ENCODE measurements at places on chromosomes 1 and 21.

GRCh38 chr1:1205769-1206375, 520 bp downstream of the TNFRSF18 start:
- peak; percentile 56 for DNase-seq

GRCh38 chr1:204307334-204307883, 52.3 kb downstream of the PLEKHA6 start:
- DNase-seq: no peak

- DNase-seq: no peak
Measured at GRCh38 chr1:29936031-29936544, 699.8 kb downstream of the PTPRU start.

GRCh38 chr1:220682901-220683576, 7.1 kb upstream of the C1orf115 start:
- no peak for DNase-seq

GRCh38 chr1:18512883-18513282, 32.2 kb downstream of the KLHDC7A start:
- DNase-seq: no peak

DNA sequence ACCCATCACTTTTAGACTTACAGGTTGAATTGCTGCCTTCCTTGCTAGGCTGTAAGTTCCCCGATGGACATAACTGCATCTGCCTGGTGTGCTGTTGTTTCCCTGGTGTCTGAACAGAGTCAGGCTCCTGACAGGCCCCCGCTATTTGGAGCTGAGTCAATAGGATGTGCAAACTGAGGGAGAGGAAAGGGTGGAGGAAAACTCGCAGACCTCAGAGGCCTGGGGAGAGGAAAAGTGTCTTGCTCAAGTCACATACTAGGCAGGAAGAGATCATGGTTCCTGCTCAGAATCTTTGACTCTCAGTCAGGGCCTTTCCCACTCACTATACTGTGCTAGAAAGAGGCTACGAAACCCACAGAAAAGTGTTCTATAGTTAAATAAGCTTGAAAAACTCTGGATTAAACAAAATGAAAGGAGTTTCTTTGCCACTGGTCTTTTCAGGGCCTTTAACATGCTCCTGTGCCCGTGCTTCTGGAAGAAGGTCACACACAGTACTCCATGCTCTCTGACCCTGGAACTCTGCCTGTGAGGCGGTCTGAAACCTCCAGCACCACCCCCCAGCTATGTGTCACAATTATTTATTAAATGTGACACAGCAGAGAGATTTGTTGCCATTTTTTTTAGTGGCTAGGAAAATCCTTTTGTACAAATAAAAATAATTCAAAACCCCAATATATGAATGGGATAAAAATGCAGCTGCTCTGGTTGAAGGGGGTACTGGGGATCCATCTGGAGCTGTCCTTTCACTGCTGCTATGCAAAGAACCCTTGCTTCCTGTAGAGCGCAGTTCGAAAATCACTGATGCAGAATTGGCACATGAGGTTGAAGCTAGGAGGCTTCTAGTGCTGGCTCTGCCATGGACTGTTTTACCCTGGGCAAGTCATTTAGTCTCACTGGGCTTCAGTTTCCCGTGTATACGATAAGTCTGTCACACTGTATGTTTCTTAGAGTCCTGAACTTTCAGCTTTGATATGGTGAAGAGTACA, 20.1 kb upstream of the CDCP2 start:
- DNase-seq: no peak

GRCh38 chr1:79012500-79012899, 6.0 kb upstream of the ADGRL4 start:
- DNase-seq: no peak

DNA sequence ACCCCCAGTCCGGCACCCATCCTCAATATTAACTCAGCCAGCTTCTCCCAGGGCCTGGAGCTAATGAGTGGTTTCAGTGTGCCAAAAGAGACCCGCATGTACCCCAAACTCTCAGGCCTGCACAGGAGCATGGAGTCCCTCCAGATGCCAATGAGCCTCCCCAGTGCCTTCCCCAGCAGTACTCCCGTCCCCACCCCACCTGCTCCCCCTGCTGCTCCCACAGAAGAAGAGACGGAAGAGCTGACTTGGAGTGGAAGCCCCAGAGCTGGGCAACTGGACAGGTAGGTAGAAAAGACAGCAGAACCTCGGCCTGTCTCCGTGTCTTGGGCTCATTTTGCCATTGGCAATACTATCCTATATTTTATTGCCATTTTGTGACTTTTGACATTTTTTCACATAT, 45.4 kb upstream of the IPO9 start:
- peak; percentile 30 for DNase-seq

DNA sequence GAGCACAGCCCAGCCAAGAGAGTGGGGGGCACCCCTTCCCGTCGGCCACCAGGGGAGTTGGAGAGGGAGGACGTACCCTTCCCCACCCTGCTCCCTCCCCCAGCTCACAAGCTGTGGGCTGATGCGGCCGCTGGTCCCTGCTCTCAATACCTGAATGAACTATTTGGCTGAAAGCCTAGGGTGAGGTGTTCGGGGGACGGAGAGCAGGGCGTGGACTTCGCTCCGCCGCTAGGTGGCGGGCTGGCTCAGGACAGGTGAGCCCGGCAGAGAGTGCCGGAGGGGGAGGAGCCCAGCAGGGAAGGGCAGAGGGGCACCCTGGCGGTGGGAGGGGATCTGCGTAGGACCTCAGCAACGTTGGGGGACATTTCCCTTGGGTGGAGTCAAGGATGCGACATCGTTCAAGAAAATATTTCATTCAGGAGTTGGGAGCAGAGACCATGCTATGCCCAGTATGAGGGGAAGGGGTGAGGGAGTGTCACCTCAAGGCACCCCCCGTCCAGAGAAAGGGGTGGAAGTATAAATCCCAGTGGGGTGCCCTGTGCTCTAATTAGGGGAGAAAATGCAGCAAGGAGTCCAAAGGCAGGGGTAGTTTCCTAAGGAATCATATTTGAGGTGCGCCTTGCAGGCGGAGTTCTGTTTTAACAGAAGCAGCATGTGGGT, 12.0 kb upstream of the RHBG start:
- DNase-seq: peak; percentile 82

DNA sequence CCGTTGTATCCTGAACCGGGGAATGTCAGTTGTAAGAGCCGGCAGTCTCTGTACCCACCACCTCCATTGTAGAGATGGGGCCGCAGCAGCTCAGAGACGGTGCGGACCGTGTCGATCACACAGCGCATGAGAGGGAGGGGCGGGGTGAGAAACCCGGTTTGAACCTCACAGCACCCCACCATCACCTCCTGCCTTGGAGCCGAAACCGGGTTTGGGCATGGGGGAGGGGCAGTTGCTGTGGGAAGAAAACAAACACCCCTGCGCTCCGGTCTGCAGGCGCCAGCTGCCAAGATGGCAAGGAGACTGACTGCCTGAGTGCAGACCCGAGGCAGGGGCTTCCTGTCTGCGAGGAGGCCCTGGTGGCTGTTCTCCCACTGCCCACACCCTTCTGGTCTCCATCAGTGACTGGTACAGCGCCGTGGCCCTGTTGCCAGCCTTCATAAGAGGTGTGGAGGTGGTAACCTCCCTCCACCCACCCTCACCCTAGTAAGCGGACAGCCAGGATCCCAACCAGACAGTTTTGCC, 69.2 kb upstream of the SSBP3 start:
- DNase-seq: peak; percentile 41

DNA sequence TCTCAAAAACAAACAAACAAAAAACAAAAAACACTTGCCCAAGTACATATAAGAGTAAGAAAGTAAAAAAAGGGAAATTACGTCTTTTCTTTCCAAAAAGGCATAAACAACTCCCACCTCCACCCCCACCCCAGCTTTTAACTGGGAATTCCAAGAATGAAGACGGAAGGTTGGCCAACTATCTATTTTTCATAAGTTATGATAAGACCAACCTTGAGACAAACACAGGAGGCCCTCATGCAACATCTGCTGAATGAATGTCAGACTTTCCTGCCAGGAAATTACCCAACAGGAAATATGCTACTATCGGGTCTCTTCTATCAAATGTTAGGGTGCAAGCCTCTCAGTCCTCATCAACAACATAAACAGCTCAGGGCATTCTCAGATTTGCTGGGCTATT, 1.9 kb downstream of the BSDC1 start:
- DNase-seq: no peak

GRCh38 chr1:32426489-32427255, 32.4 kb upstream of the BSDC1 start:
- no peak for DNase-seq

GRCh38 chr1:240618946-240619345, 7.0 kb upstream of the GREM2 start:
- DNase-seq: no peak

DNA sequence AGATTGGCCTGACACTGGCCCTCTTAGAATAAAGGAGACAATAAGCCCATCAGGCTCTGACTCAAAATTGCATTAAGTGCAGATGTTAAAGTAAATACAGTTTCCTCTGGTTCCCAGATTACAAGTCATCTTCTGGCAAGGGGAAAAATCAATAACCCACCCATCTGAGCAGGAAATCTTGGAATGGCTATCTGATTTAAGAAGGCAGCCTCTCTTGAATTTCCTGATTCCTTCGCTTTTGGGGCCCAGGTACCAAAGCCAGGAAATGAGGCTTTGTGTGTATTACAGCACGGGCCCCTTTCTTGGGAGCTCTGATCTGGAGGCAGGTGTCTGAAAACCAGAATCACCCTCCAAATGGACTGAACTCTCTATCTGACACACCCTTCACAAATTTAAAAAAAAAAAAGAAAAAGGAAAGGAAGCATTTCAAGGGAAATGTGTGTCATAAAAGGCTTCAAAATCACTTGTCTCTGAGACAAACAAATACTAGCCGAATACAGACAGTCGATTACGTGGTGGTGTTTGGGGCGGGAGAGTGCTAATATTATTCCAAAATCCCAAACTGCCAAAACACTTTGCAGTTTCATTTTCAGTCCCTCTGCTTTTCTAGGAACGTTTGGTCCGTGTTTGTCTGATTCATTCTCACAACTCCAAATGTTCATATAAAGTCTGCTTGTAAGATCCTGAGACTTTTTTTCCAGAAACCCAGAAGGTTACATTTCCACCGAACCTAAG, 240.9 kb upstream of the CAMK1G start:
- no peak for DNase-seq

DNA sequence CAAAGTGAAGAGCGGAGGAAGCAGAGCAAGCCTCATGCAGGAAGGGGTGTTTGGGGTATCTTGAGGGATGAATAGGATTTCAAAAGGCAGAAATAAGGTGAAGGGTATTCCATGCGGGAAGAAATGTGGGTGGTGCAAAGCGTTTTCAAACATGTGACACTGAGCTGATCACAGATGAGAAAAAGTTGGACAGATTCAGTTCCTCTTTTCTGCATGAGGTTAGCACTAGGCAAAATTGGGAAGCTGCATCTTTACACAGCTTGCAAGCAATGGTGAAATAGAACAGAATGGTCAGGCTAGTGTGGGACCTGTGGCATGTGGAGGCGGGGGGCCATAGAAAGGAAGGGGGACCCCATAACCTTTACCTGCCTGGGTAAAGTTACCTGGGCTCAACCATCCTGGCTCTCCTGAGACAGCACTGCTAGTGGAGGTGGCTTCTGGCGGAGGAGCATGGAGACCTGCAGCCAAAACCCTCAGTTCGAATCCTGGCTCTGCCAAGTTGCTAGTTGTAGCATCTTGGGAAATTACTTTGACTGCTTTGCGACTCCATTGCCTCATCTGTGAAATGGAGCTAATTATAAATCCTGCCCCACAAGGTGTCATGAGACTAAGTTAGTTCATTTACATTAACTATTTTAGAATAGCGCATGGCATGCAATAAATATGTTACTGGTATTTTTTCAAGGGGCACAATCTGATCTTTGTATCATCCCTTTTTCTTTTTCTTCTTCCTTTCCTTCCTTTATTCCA, 16.4 kb downstream of the KCNA10 start:
- no peak for DNase-seq

GRCh38 chr1:192867180-192867579, 58.3 kb downstream of the RGS2 start:
- no peak for DNase-seq

DNA sequence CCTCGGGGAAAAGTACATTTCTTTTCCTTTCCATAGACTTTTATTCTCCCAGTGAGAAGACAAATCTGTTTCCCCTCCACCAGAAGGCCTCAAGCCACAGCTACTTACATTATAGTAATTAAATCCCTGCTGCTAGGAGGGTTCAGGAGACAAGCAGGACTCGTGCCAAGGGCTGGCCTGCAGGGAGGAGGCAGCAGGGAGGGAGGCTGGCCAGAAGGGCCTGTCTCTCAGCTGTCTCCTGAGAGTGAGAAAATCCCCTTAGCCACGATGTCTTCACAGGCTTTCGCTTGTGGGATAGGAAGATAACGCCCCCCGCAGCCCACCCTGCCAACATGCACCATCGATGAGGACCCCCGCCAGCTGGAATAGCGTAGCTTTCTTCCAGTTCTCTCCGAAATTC, 14.0 kb downstream of the KCNN3 start:
- no peak for DNase-seq

GRCh38 chr1:113947388-113948107, 18.4 kb downstream of the HIPK1 start:
- no peak for DNase-seq

- DNase-seq: no peak
Measured at GRCh38 chr1:91795591-91796389, 90.2 kb downstream of the TGFBR3 start.

DNA sequence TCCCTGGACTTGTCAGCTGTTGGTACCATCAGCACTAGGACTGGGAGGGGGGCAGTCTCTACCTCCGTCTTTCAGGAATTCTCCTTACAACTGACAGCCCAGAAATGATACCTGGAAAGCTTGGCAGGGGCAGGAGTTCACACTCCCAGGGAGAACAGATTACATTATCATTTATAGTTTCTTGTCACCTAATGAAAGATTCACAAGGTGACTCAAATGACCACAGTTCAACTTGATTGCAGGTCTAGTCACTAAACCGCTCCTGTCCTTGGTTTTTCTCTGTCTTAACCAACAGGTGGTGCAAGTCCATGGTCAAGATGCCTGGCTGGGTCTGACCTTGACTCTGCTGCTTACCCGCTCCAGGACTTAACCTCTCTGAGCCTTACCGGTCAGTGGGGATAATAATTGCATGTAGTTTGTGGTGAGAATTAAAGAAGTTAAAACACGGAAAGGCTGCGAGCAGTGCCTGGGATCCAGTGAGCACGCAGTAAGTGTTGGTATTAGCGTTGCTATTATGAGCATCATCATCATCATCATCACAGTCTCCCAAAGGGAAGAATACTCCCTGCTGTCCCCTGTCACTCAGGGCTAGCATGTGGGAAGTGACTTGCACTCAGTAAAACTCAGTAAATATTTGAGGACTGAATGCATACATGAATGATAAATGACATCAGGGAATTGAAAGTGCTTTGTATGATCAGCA, 125.3 kb upstream of the CD34 start:
- no peak for DNase-seq

- DNase-seq: no peak
Measured at GRCh38 chr1:90344963-90345730, 350.2 kb downstream of the ZNF326 start.

Measured in 8988T (cell line).